Effector CD8-positive, alpha-beta T cell (primary cell): ENCODE measurements at places on chromosomes 1 and 21.

DNA sequence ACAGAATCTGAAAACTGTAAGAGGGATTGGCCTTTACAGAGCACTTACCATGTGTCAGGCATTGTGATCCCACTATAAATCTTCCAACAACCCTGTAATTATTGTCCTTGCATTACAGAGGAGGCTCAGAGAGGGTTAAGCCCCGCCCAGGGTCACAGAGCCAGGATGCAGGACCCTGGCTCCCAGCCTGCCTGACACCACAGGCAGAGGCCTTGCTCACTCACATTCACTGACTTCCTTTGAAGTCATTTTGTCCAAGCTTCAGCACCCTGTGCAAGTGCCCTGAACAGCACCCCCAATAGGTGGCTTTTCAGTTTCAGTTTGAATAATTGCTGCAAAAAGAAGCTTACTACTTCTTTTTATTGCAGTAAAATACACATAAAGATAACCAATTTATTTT lies 256.8 kb upstream of the NFIA start:
- DNase-seq = no peak

GRCh38 chr1:175307160-175307559 lies 114.6 kb upstream of the KIAA0040 start:
- no peak for DNase-seq

DNA sequence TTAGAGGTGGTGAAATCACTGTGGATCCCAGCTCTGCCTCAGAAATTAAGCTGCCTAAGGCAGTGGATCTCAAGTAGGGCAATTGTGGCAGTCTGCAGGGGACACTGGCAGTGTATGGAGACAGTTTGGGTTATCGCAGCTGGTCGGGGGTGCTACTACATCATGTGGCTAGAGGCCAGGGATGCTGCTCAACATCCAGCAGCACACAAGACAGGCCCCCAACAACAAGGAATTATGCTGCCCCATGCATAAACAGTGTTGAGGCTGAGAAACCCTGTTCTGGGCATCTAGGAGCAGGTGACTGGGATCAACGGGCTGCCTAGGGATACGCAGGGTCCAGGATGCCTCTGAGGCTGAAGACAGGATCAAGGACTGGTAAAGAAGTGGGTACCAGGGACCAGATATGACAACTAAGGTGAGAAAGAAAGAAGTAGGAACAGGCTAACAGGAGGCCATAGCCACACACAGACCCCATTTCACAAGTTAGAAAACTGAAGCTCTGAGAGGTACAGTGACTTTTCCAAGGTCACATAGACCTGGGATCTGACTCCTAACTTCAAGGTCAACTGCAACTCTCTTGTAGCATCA lies 8.7 kb downstream of the BATF3 start:
- no peak for DNase-seq

DNA sequence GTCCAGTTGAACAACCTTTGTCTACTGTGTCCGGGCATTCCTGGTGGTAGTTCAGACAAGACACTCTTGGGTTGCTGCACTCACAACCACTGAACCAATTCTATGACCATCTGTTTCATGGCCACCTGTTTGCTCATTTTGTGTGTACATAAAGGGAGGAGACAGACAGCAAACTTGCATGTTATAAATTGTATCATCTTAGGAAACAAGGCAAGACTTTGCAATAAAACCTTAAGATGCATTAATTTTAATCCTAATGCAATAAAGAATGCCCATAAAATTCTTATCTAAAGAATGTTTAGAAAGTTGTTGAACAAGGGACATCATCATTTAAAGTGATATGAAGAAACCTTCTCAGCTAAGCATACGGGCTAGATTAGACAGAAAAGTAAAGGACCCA lies 34.8 kb downstream of the ADAM30 start:
- DNase-seq = no peak
